Ovary (tissue), 10 donors: ENCODE measurements at places on chromosomes 3 and 15. TPM values are rescaled to one million over a fixed set of nuclear protein-coding genes. Genes with fewer than 3 reads are reported as not detected.
A peak's percentile ranks its signal among the peaks of the same experiment; 100 is the strongest.

Gene CHRNA7
- 1.9 TPM for polyA plus RNA-seq

Gene OR5K2
- polyA plus RNA-seq = not detected

Gene ACAD11
- 28.0 TPM for polyA plus RNA-seq

Gene ATOSA
- polyA plus RNA-seq = 28.4 TPM

Gene VEPH1
- 1.3 TPM for polyA plus RNA-seq

Gene C3orf33
- 4.5 TPM for polyA plus RNA-seq

Gene PIERCE2
- 1.5 TPM for polyA plus RNA-seq

Gene C3orf85
- not detected for polyA plus RNA-seq

Gene STRIT1
- polyA plus RNA-seq = not detected

Gene GPR62
- 0.15 TPM for polyA plus RNA-seq

Gene ZSCAN29
- 8.5 TPM for polyA plus RNA-seq

Gene ARRDC4
- 5.8 TPM for polyA plus RNA-seq

Gene CACNA2D2
- 2.8 TPM for polyA plus RNA-seq

Gene ECE2
- 0.43 TPM for polyA plus RNA-seq

Gene CCDC54
- not detected for polyA plus RNA-seq

DNA sequence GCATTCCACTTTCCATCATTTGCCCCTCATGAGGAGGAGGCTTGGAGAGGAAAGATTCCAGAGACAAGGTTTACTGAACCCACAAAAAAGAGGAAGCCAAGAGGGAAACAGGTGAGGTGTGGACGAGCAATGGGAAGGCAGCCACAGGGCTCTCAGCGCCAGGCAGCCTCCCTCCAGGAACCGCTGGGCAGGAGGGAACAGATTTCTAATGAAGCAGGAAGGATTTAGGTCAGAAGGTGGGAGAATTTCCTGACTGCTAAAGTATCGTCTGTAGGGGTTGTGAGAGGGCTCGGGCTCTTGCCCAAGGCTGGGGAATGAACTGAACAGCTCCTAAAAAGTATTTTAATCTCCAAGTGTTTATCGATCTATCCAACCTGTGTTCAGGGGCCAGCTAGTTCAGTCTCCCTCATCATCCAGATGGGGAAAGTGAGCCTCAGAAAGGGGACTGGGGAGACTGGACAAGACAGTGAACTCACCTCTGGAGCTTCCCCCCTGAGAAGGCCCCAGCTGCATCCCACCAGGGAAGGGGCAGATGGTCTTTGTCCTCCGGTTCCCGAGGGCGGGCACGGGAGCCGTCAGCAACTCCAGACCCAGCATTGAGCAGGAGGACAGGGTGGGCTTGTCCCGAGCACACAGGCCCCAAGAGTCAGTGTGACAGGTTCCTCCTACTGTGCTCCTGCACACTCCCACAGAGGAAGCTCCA lies 10.5 kb downstream of the LOXL1 start:
- no peak for DNase-seq

DNA sequence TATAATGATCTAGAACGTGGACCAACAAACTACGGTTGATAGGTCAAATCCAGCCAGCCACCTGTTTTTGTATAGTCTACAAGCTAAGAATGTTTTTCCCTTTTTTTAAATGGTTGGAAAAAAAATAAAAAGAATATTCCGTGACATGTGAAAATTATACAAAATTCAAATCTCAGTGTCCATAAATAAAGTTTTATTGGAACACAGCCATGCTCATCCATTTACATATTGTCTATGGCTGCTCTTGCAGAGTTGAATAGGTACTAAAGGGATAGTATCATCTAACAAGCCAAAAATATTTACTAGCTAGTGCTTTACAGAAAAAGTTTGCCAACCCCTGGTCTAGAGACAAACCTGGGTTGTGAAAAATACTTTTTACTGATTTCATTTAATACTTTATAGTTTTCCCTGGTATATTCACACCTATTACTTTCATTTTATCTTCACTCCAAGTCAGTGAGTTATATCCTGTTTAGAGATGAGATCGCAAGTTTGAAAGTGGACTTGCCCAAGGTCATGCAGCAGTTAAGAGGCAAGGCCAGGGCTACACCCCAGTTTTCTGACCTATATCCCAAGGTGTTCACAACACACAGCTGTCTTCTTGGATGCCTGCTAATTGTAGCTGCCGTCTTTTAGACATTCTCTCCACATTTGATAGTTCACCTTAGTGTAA lies 58.4 kb downstream of the IGF2BP2 start:
- DNase-seq = no peak

DNA sequence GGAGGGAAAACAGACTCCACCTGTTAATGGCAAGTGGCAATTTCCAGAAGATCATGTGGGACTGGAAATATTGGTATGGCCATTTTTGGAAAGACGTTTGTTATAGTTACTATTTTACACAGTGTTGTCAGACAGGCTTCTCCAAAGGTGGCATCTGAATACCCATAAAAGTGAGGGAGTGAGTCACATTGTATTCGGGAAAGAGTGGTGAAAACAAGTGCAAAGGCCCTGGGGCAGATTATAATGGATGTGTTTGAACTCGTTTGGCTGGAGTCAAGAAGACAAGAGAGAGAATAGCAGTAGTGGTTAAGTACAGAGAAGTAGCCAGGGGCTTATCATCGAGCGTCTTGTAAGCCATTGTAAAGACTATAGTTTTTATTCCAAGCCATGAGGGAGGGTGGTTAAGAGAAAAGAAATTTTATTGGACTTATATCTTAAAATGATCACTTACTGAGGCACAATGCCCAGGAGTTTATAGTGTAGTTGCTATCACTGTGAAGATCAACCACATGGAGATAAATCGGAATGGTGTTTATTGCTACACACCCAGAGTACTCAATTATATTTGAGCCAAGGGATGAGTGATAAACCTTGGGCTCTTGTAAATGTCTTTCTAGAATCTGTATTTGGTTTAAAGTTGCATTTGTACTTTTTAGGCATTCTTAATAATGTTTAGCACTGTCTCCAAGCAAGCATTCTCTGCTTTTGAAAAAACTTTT lies 212.8 kb upstream of the KBTBD8 start:
- no peak for DNase-seq

DNA sequence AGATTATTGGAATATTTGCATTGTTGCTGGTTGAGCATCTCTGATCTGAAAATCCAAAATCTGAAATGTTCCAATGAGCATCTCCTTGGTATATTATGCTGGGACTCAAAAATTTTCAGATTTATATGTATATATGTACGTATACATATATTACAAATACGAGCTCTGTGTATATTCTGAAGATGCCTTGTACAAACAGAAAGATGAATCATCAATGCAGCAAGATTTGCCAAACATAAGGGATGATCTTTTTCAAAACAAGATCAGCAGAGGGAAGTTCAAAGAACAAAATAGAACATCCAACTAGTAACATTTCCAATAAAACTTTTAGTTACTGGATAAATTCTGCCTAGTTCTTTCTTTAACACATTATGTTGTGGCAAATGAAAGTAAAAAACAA lies 42.5 kb downstream of the HERC1 start:
- DNase-seq = no peak

DNA sequence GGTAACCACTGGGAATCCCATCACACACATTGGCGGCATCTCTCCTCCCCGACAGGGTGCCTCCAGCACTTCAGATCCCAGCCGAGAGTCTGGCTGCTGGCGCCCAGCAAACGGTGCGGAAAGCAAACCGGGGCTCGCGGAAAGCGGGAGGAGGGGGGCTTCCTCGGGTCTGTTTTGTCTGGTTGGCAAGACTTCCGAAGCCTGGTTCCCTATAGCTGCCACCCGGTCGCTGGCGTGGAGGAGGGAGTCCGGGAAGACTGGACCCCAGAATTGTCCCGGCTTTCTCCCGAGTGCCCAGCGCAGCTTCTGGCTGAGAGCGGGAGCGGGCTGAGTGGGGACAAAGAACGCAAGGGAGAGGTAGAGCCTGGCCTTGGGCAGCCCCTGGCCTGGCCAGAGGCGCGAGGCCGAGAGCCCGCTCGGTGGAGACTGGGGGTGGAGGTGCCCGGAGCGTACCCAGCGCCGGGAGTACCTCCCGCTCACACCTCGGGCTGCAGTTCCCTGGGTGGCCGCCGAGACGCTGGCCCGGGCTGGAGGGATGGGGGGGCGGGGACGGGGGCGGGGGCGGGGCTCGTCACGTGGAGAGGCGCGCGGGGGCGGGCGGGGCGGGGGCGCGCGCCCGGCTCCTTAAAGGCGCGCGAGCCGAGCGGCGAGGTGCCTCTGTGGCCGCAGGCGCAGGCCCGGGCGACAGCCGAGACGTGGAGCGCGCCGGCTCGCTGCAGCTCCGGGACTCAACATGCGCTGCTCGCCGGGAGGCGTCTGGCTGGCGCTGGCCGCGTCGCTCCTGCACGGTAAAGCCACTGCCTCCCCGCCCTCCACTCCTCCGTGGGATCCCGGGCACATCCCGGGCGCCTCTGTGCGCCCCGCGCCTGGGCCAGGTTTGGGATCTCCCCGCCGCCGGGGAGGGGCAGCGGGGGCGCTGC lies at the start of gene CHRNA7:
TSS of gene CHRNA7 (plus strand) at position 654 of the 920 bp plus-strand sequence. CDS start at position 734, 80 bp downstream.
- DNase-seq = peak; percentile 66

DNA sequence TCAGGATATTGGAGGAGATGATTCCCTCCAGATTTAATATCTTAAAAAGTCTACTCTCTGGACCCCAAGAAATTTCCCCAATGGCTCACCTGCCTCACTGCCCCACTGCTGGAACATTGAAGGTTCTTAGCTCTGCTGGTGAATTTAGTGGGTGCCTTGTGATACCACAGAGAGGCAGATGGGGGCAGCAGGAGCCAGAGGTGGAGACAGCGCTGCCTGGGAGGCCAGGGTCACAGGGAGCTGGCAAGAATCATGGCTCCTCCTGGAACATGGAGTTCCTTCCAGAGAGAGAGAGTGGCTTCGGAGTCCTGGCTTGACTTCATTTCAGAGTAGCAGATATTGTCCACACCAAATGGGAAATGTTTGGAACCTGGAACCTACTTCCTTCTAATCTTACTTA lies 263.5 kb upstream of the CFAP20DC start:
- no peak for DNase-seq

- no peak for DNase-seq
Measured at GRCh38 chr3:18345015-18345367, 80.1 kb downstream of the SATB1 start.

GRCh38 chr3:82521657-82522056 lies 760.2 kb upstream of the GBE1 start:
- DNase-seq = no peak

GRCh38 chr3:60760145-60760544 lies 491.1 kb downstream of the FHIT start:
- no peak for DNase-seq

- no peak for DNase-seq
Measured at GRCh38 chr3:183845090-183845489, 19.7 kb upstream of the MAP6D1 start.

- DNase-seq = no peak
Measured at GRCh38 chr3:130834476-130834875, 59.4 kb upstream of the ATP2C1 start.

DNA sequence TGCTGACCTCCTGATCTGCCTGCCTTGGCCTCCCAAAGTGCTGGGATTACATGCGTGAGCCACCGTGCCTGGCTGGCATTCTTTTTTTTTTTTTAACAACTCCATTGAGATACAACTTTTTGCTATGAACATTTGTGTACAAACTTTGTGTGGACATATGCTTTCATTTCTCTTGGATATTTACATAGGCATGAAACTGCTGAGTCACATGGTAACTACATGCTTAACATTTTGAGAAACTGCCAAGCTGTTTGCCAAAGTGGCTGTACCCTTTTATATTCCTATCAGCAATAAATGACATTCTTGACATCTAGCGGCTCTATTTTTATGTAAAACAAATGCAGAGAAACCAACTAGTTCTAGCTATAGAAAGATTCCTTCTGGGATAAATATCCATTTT lies 8.7 kb upstream of the YEATS2 start:
- DNase-seq = no peak

DNA sequence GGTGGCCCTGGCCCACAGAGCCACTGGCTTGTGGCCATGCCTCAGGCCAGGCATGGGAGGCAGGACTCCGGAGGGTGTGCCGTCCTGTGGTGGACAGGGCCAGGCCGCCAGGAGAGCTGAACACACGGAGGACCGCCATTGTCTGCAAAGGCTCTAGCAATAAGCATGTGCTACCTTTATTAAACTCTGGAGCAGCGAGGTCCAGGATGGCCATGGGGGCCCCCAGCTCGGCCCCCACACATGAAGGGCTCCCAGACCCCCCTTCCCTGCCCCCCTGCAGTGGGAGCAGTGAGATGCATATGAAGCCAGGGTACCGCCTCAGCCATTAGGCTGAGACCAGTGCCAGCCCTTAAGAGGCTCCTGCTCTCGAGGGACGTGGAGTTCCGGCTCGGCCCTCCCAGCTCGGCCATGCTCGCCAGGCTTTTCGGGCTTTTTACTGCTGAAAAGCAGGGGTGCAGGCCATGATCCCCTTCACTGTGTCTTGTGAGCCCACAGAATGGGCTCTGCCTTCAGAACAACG lies 2.7 kb downstream of the AMIGO3 start:
- peak; percentile 16 for DNase-seq

DNA sequence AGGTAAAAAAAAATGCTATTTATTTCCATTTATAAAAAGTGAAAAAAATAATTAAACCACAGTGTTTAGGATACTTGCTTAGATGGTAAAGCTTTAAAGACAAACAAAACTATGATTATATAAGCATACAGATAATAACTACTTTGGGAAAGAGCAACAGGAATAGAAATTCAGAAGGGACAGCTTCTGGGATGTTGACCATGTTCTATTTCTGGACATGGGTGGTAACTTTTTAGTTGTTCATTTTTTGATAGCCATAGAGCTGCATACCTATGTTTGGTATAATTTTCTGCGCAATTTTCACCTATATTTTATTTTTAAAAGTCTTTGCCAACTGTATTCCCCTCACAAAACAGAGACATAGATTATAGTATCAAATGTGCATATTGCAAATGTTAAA lies 572.0 kb upstream of the NR2F2 start:
- DNase-seq = no peak
